CD4-positive, CD25-positive, alpha-beta regulatory T cell (primary cell): ENCODE measurements at places on chromosomes 13 and 19.

DNA sequence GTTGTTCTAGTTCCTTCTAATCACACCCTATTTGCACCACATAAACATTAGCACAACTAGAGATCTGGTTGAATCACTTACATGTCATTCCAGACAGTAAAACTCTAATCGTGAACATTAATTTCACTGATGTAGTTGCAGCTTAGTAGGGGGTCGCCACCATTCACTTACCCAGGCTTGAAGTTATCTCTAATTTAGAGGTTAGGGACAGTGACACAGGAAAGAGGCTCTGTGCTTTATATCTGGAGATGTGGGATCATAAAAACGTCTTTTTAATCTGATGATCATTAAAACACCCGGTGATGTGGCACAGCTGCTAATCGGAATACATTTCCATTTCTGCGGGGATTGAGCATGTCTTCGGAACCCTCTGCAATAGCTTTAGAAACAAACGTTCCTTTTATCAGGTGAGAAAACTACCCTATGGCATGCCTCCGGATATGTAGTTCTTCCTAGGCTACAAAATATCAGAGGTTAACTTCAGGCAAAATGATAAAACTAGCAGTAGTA, 523.0 kb downstream of the MYO16 start:
- no peak for DNase-seq

- DNase-seq, result no peak
These were observed 344.9 kb downstream of the LIG4 start for GRCh38 chr13:107870400-107870799.

GRCh38 chr19:39996218-39996810, 546 bp upstream of the ZNF546 start:
- no peak for DNase-seq

GRCh38 chr19:35689836-35690235, 14.5 kb upstream of the ZBTB32 start:
- no peak for DNase-seq

DNA sequence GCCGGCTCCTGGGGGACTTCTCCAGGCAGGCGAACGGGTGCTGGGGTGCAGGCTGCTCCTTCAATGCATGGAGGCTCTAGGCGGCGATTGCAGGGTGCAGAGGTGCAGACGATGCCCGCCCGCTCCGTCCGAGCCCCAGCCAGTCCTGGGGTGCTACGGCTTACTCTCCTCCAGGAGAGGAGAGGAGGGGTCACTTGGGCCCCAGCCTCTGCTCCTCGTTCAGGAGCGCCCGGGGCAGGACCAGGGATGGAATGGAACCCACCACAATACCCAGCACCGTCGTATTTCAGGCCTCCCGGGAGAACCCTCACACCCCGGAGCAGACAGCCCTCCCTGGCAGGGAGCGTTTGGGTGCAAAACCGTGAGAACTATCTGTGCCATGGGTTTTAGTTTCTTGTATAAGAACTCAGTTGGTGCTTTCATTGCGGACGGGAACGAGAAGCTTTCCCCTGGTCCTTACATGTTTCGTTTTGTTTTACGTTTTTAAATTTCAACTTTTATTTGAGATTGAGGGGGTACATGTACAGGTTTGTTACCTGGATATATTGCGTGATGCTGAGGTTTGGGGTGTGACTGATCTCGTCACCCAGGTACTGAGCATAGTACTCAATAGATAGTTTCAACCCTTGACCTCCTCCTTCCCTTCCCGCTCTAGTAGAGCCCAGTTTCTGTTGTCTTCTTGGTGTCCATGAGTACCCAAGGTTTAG, 46.8 kb downstream of the ARHGEF18 start:
- no peak for DNase-seq

GRCh38 chr19:50554212-50554611, 14.0 kb downstream of the LRRC4B start:
- no peak for DNase-seq

- no peak for DNase-seq
These were observed 118.7 kb downstream of the FRY start for GRCh38 chr13:32150239-32150638.

DNA sequence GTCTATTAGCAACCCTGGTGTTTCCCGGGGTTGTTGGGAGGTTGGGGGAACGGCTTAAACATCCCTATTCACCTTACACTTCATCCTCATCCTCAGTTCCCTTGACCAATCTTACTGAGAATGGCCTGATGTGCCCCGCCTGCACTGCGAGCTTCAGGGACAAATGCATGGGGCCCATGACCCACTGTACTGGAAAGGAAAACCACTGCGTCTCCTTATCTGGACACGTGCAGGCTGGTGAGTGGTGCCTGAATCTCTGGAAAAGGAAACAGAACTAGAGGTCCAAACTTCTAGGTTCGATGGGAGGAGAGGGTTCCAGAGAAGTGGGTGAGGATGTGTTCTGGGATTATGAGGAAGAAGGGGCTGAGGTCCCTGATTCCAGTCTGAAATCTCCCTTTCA, 5.9 kb downstream of the PINLYP start:
- no peak for DNase-seq

DNA sequence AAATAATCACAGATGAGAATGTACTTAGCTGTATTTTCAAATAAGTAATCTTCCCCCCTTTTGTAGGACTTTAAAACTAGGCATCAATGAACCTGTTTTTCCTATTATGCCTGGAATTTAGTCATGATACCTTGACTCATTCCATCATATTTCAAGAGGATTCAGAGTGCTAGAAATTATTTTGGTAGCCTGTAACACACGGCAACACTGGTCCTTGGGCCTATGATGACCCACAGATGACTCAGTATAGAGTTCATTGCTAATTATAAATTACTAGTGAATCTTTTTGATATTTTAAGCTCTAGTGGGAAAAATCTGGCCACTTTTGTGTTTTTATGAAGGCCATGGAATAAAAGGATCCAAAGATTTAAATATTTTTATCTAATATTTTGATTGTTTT, 26.0 kb upstream of the GARRE1 start:
- DNase-seq, result no peak

- no peak for DNase-seq
These were observed 112.7 kb upstream of the TSHZ3 start for GRCh38 chr19:31461814-31462539.

DNA sequence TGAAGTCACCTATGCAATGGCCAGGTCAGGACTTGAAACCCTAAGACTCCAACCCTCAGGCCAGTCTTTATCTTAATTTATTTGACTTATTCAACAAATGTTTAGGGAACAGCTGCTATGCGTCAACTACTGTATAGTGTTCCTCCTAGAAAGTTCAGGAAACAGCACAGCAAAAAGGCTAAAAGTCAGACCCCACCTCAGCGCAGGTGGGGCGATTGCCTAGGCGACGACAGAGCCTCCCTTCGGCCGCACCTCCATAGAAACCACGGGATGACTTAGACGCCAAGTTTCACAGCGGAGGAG, 502 bp downstream of the VRK3 start:
- DNase-seq, result no peak

- DNase-seq, result no peak
These were observed 7.8 kb downstream of the POU2F2 start for GRCh38 chr19:42124386-42124901.

DNA sequence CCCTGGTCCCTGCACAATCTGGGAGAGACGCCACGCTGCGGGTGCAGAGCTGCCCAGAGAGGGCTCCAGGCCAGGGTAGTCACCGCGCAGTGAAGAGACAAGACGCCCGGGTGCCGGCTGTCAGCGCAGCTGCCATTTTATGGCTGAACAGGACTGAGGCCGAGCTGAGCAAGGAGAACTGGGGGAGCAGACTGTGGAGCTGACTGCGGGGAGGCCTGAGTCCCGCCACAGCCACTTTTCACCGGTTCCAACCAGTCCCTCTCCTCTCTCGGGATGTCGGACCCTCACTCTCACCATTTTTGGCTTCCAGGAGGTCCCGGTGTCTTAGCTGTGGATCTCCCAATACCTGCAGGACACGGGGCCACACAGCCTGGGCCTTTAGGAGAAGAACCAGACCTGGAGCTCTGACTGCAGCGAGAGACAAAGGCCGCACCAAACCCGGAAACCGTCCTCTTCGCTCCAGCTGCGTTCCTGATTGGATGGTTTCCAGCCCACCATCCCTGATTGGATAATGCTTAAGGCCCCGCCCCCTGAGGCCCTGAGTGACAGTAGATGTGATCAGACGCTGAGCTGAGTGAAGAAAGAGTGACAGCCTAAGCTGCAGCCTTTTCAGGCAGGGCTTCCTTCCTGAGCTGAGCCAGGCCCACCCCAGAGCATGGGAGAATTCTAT, at the start of gene ZNF626:
ZNF626 (minus strand) TSS at position 422 of the 670 bp plus-strand sequence; CDS start at position 297, 125 bp downstream.
- DNase-seq, result peak; percentile 89

DNA sequence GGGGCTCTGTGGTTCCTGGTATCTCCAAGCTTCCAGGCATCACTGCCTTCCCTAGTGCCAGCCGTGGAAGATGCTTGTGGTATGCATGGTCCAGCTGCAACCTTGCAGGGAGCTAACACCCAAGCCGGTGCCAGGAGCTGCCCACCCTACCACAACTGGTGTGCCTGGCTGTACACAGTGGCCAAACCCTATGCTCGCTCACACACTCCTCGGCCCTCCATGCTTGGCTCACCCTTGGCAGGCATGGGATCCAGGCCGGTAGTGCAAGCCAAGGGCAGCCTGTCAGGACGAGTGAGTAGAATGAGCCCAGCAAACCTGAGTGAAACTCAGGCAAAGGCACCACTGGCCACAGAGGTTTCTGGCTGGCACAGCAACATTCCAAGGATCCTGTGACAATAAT, 1676.0 kb downstream of the SLITRK1 start:
- DNase-seq, result no peak

DNA sequence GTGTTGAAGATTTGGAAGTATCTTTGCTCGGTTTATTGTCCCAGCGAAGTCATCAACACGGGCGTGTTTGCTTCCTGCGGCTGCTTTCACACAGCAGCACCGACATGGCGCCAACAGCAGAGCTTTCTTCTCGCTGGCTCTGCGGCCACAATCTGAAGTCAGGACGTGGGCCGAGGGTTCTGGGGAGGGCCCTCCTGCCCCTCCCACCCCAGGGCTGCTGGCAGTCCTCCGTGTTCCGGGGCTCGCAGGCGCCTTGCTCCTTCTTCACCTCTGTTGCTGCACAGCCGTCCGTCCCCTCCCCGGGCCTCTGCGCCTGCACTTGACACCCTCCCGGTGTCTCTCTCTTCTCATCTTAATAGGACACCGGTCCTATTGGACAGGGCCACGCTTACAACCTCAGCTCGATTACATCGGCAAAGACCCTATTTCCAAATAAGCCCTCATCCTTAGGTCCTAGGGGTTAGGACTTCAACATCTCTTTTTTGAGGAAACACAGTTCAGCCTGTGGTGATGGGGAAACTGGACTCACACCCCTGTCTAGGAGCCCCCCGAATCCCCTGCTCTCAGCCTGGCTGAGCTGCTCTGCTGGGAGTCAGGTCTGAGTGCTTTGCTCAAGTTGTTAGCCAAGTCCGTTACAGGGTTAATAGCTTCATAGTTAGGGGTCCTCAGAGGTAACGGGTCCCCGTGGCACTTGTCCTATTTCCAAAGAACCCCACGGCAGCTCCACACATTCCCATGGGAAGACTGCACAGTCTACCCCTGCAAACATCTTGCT, 2.7 kb upstream of the TEX29 start:
- no peak for DNase-seq

DNA sequence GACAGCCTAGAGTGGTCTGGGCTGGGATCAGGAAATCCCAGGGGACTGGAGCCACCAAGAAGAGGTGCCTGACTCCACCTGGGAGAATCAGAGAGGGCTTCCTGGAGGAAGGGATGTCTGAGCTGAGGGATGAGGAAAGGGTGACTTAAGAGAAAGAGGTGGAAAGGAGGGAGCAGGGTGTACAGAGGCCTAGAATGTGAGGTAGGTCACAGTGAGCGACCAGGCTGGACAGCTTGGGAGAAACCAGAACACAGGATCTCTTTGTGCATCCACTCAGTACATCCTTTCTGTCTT, 1.0 kb downstream of the TBCB start:
- no peak for DNase-seq

- no peak for DNase-seq
These were observed 76.2 kb downstream of the FOXO1 start for GRCh38 chr13:40590112-40590862.

- no peak for DNase-seq
These were observed 89.8 kb downstream of the GNG7 start for GRCh38 chr19:2612619-2613249.

DNA sequence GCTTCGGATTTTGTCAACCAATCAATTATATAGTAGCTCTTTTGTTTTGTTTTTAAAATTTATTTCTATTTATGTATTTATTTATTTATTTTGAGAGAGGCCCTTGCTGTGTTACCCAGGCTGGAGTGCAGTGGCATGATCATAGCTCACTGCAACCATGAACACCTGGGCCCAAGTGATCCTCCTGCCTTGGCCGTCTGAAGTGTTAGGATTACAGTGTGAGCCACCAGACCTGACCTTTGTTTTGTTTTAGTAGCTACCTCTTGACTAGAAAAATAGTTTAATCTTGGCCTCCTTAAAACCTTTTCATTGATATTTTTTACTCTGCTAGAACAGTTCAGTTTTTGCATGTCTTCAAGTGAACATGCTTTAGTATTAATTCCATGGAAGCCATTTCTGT, 15.1 kb downstream of the GARRE1 start:
- DNase-seq, result no peak

- no peak for DNase-seq
These were observed 312.4 kb downstream of the SHISA2 start for GRCh38 chr13:25739376-25739775.

DNA sequence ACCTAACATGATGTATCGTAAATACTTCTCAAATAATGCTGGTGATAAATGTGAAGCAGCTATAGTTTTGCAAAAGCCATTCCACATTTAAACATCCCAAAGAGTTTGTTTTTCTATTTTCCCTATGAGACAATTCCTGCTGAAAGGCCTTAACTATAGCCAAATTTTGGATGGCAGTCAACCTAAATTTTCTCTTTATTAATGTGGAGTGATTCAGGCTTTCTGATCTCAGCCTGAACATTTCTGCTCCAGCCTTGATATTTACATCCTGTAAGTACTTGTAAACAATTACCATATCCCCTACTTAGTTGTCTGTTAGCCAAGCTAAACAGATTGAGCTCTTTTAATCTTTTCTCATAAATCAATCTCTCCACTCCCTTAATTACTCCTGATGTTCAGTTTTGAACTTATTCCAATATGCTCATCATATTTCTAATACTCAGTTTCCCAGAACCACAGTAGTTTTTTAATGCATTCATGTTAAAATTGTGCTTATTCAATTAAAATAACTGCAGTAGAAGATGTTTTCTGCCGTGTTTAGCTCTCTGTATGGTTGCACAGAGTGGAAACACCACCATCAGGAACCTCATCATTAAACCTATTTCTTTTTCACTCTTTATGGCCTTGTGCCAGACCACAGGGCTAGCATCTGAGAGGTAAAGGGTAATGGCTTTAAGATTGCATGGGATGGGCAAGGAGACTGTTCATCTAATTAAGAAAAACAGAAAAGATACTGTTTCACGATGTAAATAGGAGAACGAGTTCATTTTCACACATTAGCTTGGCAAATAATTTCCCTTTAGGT, 1235.2 kb upstream of the SLC10A2 start:
- DNase-seq, result no peak

GRCh38 chr13:33262062-33262487, 23.5 kb downstream of the STARD13 start:
- DNase-seq, result no peak

DNA sequence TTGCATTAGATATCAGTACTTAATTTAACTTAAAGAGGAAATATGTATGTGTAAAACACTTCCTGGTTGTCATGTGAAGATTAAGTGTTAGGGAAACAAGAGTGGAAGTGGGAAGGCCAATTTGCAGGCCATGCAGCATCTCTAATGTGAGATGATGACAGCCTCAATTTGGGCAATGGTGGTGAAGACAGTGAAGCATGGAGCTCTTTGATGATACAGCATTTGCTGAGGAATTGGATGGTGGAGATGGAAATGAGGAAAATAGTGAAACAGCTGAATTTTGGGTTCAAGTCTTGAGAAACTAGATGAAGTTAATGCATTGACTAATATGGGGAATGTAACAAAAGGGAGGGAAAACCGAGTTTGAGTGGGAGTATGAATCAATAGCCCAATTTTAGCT, 231.7 kb upstream of the MIR17HG start:
- no peak for DNase-seq
